ENCODE measurements at places on chromosomes 5 and 9.

DNA sequence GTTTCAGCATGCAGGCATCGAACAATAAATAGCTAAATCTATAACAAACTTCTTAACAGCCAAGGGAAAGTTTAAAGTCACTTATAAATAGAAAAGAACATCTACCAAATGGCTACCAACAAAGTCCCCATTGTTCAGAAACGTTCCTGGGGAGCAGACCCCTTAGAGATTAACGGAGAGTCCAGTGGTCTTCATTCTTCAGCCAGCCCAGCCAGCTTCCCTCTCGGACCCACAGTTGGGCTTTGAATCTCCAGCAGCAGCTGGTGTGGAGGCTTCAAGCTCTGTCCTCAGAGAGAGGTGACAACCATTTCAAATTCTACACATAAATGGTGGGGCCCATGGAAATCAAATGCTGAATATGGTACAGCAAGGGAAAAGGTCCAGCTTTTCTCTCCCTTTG lies 11.2 kb downstream of the ENC1 start:
- no peak for DNase-seq

DNA sequence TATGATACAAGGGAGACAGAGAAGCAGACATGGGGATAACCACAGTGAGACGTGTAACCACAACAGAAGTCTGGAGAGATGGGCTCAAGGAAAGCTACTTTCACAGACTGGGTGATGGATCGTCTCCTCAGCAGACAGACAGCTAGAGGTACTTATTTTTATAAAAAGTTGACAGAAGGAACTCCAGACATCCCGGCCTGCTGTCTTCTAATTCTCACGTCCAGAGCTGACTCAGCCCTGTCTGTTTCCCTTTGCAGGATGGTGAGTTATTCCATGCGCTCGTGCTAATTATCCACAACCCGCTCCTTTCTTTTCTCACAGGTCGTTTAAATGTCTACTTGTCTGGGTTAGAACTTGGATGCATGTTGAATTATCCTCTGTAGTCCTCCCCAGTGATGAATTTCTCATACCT lies 304.5 kb downstream of the CWC27 start:
- DNase-seq = no peak

DNA sequence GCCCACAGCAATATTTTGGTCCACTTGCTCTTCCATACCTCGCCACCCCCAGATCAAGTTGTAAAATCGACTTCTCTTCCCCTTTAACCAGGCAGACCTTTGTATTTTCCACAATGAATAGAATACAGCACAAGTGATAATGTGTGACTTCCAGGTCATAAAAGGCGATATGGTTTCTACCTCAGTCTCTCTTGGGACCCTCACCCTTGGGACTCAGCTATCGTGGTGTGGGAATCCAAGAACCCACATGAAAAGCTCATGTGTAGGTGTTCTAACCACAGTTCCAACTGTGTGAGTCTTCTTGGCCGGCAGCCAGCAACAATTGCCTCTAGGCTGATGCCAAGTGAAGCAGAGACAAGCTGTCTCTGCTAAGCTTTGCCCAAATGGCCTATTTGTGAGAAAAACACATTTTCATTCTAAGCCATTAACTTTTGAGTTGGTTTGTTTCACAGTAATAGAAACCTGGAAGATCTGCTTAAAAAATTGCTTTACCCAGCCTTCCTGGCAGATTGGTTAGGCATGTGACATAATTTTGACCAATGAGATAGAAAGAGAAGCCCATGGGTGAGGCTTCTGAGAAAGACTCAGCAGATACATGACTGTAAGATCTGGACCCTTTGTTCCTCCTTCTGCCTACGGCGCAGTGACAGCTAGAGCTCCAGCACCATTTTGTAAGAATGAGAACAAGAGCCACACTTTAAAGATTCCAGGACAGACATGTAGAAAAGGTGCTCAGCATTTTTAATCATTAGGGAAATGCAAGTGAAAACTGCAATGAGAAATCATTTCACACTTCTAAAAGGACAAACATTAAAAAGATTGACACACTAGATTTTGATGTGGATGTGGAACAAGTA lies 18.3 kb upstream of the MLLT3 start:
- peak; percentile 74 for DNase-seq

DNA sequence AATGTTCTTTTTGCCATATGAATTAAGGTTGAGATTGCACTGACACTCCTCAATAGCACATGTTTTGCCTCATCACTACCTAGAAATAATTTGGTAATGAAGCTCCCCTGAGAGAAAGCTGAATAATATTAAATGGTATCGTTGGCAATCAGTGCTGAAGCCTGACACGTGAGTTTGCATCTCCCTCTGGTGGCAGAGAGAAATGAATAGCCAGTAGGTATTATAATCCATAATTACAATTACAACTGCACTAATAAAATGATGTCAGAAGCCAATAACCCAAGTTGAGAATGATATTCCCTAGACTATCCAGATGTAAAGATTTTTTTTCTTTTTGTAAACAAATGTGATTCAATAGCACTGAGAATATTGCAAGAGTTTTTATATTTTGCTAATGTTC lies 700.3 kb downstream of the PTPRD start:
- DNase-seq = no peak

GRCh38 chr9:121451586-121451985 lies 48.1 kb downstream of the GGTA1 start:
- no peak for DNase-seq

DNA sequence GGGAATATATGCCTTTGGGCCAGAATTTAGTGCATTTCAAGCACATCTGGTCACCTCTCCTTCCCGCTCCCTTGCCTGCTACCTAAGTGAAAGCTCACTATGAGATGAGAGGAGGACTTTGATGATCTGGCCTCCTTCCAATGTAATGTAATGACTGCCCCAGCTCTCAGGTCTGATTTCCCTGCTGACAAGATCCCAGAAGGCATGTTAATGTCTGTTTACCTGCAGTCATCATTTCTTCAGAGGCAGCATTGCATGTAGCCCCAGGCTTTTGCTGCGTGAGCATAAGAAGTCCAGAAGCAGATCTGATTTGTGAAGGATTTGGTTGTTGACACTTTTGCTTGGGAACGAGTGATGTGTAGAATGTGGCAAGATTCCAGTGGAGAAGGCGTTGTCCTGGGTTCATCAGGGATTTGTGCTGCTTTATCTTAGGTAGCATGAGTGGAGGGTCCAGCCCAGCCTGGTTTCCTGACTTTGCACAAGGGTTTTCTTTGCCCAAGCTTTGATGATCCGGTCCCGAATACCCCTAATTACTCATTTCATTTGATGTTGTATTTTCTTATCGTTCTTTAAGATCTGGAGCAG lies 192.7 kb downstream of the GOLPH3 start:
- DNase-seq = no peak

- DNase-seq = no peak
These were observed 741.5 kb upstream of the RGMB start for GRCh38 chr5:98031926-98032325.

DNA sequence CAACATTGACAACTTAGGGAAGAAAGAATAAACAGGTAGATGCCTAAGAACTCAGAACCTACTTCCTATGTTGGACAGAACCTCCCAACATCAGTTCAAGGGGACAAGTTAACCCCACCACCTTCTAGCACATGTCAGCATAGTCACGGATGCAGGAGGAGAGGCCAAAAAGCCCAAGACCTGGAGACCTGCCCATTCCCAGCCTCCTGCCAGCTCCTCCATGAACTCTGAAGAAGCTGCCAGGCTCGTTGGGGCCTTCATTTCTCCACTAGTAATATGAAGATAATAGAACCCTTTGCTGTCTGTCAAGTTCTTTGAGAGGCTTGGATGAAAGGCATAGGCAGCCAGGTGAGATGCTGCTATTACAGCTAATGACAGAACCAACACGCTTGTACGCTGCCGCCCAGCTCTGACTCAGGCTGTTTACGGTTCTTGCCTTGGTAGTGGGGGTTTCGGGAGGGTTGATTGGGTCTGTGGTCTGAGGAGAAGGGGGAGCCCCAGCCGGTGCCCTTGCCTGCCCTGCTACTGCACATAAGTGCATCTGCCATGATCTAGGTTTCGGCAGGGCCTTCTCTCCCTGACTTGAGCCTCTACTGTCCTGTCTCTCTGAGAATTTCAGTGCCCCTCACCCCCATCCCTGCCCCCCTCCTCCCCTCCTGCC lies 82.2 kb downstream of the NRG2 start:
- no peak for DNase-seq

DNA sequence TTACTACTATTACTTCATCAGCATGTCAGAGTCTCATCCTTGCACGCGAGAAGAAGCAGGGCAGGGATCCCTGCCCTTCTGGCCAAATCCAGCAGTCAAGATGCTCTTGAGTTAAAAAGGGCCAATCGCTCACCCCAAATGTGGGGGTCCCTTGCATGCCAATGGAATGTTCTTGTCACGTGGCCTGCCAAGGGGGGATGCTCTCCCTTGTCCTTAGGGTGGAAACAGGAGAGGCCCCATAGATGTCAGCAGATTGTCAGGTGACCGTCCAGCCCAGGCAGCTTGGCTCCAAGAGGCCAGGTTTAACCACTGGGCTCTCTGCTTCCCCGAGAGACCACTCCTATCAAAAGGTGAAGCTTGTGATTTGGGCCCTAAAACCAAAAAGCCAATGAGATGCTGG lies 25.3 kb upstream of the DUSP1 start:
- DNase-seq = no peak

- no peak for DNase-seq
These were observed 674.4 kb downstream of the PRR16 start for GRCh38 chr5:121138495-121138907.

- no peak for DNase-seq
These were observed 95.3 kb upstream of the IER5L start for GRCh38 chr9:129273136-129273895.

GRCh38 chr5:90915393-90915792 lies 356.8 kb downstream of the ADGRV1 start:
- DNase-seq = no peak

GRCh38 chr9:90504486-90504885 lies 138.1 kb downstream of the DIRAS2 start:
- DNase-seq = no peak

- DNase-seq = no peak
These were observed 98.5 kb upstream of the LHFPL2 start for GRCh38 chr5:78747055-78747454.

- no peak for DNase-seq
These were observed 2.0 kb downstream of the IL31RA start for GRCh38 chr5:55853041-55853670.

- DNase-seq = no peak
These were observed 60.5 kb downstream of the PCSK5 start for GRCh38 chr9:75950998-75951397.

- DNase-seq = no peak
These were observed 169.2 kb upstream of the MVB12B start for GRCh38 chr9:126157423-126157822.

- no peak for DNase-seq
These were observed 141.4 kb downstream of the TMEM38B start for GRCh38 chr9:105835721-105836120.

GRCh38 chr9:129204840-129205239 lies 26.8 kb upstream of the IER5L start:
- DNase-seq = no peak

GRCh38 chr5:157164521-157164920 lies 1.5 kb downstream of the GARIN3 start:
- DNase-seq = no peak

DNA sequence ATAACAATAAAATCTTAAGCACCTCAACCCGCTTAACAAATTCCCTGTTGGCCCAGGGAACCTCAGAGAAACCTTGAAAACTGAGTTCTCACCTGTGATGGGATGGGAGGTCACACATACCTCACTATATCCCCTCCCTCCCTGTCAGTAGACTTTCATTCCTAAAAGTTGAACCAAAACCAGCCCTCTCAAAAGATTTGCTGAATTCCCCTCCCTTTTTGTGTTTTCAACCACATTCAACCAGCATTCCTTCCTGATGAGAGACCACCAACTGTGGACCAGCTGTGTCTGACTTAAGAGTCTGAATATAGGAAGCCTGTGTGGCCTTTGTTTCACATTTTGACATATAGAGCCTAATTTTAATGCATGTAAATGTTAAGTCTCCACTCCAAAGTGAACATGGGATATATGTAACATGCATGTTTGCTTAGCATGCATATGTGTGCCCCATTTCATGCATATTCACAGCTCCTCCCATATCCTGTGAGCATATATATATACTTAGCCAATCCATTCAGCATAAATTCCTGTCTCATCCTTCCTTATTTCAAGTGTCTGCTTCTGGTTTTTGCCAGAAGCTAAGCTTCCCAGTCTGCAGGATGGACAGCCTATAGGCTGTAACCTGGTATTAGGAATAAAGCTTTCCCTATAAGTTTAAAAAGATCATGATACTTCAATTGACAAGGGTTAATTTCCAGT lies 604.6 kb downstream of the PTPRD start:
- DNase-seq = no peak

DNA sequence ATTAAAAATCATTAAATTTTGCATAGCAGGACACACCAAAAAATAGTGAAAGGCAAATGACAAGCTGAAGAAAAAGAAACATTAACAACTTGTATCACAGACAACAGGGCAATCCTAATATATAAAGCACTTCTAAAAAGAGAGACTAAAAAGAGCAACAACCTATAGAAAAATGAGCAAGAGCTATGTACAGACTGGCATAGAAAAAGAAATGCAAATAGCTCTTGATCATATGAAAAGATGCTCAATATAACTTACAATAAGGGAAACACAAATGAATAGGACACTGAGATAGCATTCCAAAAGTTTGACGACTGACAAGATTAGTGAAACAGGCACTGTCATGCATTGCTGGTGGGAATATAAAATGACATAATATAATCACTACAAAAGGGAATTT lies 235.9 kb downstream of the SEC61B start:
- no peak for DNase-seq

DNA sequence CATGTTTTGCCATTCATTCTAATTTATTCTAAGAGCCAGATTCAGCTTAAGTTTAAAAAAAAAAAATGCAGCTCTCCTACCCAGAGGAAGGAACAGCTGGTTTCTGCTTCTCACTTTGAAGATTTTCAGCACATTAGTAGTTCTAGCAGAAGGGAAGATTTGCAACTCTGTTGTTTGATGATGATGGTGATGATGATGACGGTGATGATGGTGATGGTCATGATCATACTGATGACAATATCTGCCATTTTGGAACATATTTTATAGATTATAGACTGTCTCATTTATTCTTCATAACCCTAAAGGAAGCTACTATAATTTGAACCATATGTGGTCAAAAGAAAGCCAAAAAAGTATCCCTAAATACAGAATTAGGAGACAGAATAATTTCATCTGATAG lies 7.9 kb upstream of the MED10 start:
- no peak for DNase-seq

GRCh38 chr9:99760421-99760820 lies 61.3 kb upstream of the NR4A3 start:
- DNase-seq = no peak

DNA sequence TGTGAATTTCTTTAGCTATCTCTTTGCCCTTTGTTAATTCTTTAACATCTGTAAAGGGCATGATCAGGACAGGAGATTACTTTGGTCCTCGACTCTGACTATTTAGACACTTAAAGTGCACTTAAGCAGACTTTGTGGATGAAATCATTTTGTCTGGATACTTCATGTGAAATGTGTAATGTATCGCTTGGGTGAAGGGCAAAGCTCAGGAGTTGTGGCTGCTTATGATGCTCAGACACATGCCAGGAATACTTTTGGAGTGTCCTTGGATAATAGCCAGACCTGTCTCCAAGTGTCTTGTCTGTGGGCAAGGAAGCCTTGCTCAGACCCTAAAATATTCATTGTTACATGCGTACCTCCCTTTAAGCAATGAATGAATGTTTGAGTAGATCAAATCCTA lies 87.8 kb downstream of the RAI14 start:
- DNase-seq = no peak

Data from CD4-positive, alpha-beta T cell treated with Interleukin-6 at 100 ng/mL for 8 hours (primary cell).